Osteocyte (in vitro differentiated cells): ENCODE measurements at places on chromosomes 16 and 17. TPM values are rescaled to one million over a fixed set of nuclear protein-coding genes. Genes with fewer than 3 reads are reported as not detected.

ODAD4 gene
- total RNA-seq = 1.9 and 2.5 TPM in 2 replicates

- DNase-seq = no peak
Measured at GRCh38 chr17:75412455-75413317, 7.2 kb upstream of the GRB2 start.

DNA sequence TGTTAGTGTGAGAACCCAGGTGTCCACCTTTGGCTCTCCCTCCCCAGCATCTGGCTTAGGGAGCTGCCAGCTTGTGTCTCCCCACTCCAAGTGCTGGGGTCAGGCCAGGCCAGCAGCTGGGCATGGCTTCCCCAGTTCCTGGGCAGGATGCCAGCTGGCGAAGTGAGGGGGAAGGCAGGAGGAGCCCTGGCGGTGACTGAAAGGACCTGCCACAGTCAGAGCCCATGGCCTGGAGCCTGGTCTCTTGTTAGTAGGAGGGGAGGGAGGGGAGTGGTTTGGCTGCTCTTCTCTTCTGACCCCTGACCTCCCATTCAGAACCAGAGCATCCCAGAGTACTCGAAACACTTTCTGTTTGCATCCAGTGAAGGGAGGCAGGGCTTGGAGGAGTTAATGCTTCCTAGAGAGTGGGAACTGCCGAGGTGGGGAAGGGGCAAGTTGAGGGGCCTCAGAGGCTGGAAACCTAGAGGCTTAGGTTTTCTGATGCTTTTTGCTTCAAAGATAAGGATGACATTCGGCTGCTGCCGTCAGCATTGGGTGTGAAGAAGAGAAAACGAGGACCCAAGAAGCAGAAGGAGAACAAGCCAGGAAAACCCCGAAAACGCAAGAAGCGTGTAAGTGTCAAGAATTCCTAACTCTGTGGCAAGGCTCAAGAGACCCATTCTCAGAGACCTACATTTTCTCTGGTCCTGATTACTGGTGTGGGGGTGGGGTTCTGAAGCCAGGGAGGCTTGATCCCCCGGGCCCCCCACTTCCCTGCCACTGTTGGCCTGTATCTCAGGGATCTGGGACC, 772 bp downstream of the CHD3 start:
- DNase-seq = peak; percentile 96

- DNase-seq = no peak
Measured at GRCh38 chr16:88926374-88926990, 50.5 kb downstream of the CBFA2T3 start.

DNA sequence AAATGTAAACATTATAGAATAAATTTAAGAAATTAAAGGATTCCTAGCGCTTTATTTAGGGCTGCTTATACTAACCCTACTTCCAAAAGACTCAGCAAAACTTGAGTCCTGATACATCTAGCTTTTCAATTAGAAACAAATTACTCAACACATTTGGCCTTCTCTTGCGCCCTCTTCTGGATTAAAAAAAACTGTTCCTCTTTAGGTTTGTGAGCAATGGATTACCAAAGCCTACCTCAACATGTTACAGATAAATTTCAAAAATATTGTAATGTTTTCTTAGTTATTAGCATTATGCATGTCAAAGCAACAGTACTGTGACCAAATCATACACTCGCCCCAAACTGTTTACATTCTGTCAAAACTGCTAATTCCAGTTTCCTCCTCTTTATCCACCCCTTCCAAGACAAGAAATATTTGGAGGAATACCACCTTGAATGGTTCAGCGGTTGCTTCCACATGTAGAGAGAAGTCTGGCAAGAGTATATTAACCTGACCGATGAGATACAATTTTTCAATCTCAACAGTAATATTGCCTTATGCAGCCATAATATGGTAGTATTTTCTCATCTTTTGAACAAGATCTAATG, 2.7 kb downstream of the NUFIP2 start:
- DNase-seq = no peak

GRCh38 chr17:78271419-78272170, 40.2 kb downstream of the TMEM235 start:
- DNase-seq = no peak

DNA sequence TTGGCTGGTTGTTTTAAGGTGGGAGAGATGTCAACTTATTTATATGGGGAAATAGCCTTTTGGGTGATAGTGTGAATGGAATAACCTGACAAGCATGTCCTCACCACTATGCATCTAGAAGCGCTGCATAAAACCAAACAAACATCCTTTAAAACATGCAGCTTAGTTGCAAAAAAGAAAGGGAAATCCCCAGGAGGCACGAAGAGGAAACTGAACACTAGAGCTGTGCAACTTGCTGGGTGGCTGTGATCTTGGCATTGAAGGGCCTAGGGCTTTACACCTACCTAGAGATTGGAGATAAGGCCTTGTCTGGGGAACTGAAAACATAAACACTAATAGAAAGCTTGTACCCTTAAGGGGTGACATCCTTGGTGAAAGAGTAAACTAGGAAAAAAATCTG, 7.3 kb downstream of the C16orf54 start:
- DNase-seq = no peak

GRCh38 chr16:50302472-50303005, 36.2 kb downstream of the ADCY7 start:
- DNase-seq = peak; percentile 73
